Mammary epithelial cell (primary cell): ENCODE measurements at places on chromosomes 2 and 18. TPM values are rescaled to one million over a fixed set of nuclear protein-coding genes. Genes with fewer than 3 reads are reported as not detected.

MORN2 gene
- 9.2 TPM for total RNA-seq

DNA sequence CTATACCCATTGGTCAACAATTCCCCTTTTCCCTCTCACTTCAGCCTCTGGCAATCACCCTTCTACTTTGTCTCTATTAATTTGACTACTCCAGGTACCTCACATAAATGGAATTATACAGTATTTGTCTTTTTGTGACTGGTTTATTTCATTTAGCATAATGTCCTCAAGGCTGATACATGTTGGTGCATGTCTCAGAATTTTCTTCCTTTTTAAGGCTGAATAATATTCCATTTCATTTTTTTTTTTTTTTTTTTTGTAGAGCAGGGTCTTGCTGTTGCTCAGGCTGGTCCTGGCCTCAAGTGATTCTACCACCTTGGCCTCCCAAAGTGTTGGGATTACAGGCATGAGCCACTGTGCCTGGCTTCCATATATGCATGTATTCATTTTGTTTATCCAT is 1.9 kb downstream of the FKBP7 start:
- DNase-seq: no peak

RAX gene
- not detected in 2 replicates for total RNA-seq

DNA sequence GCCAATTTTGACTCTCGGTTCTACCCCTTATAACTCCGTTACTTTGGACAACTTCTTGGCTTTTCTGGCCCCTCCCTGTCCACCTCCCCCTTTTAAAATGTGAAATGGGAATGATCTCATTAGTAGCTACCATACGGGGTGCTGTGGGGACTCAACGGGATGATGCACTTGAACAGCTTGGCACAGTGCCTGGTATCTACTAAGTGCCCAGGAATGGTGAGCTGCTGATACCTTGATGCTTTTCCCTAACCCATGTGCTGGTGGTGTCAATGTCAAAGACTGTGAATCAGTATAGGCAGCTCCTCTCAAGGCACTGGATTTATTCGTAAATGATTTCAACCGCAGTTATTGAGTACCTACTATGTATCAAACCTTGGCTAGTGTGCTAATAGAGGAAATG is 204.2 kb downstream of the LOXHD1 start:
- peak; percentile 68 for DNase-seq

- DNase-seq: peak; percentile 43
Observed at GRCh38 chr18:13629841-13630715, 96.3 kb downstream of the FAM210A start.
